ENCODE measurements at places on chromosomes 12 and 14.

GRCh38 chr14:75723716-75724115 is 62.7 kb downstream of the TTLL5 start:
- peak; percentile 21 for DNase-seq

DNA sequence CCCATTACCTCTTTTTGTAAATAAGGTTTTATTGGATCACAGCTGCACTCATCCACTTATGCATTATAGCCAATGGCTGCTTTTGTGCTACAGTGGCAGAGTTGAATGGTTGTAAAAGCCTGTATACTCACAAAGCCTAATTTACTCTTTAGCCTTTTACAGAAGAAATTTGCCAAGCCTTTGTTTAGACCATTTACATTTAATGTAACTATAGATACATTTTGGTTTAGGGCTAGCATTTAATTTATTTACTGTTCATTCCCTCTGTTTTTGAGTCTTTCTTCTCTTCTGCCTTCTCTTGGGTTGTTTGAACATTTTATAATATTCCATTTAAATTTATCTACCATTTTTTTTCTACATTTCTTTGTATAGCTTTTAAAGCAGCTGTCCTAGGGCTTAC is 217.1 kb upstream of the AMIGO2 start:
- DNase-seq = no peak

- no peak for DNase-seq
Observed at GRCh38 chr14:90060965-90061684, 669 bp upstream of the KCNK13 start.

GRCh38 chr12:14664434-14665023 is 31.9 kb downstream of the GUCY2C start:
- peak; percentile 33 for DNase-seq

GRCh38 chr12:89288959-89289358 is 63.3 kb downstream of the DUSP6 start:
- no peak for DNase-seq

DNA sequence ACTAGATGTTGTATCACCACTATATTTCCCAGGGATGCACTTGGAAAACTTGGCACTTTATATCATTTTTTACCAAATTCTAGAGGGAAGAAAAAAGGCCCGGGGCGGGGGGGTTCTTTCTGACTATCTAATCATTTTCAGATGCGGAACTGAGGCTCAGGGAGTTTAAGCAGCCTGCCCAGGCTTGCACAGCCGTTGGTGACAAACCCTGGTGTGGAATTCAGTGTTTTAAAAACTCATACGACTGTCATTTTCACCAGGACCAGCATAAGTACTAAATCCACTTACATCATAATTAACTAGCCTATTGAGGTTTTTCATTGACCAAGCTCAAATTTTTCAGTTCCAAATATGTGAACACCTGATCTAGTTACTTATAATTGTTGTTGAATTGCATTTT is 181.0 kb downstream of the IPO8 start:
- DNase-seq = no peak

DNA sequence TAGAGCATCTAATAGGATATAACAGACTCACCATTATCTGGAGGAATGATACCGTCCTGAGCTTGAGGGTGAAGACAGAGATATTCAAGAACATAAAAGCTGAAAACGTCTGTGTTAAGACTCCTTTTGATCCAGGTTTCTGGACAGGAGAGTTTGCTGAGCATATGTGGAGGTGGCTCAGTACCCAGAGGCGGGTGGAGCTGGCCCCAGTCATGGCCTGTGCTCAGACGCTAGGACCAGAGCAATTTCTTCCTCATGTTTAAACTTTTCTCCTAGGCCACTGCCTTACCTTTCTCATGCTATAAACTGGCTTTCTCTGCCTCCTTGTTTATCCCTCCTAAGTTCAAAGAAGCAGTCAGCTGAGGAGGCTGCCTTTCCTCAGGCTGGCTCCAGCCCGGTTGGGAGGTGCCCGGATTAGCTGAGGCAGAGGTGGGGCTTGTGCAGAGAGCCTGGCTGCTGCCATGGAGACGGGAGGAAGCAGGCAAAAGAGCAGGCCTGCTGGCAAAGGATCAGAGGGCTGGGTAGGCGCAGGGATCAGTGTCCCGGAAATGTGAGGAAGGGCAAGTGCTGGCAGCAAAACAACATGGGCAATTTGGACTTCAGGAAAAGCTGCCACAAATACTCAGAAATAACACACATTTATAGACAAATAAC is 13.7 kb downstream of the COA8 start:
- peak; percentile 88 for DNase-seq

- no peak for DNase-seq
Observed at GRCh38 chr14:51596488-51597117, 55.1 kb upstream of the FRMD6 start.

- peak; percentile 82 for DNase-seq
Observed at GRCh38 chr12:28611115-28611435, 420.8 kb downstream of the CCDC91 start.

GRCh38 chr12:11761869-11762567 is 112.5 kb downstream of the ETV6 start:
- no peak for DNase-seq
